ENCODE measurements at places on chromosomes 5 and 9. TPM values are rescaled to one million over a fixed set of nuclear protein-coding genes. Genes with fewer than 3 reads are reported as not detected.

The GRIA1 gene
- polyA plus RNA-seq, result 86.1 TPM

The SOX30 gene
- 0.95 TPM for polyA plus RNA-seq

The SEC24A gene
- polyA plus RNA-seq, result 6.6 TPM

The GABRA1 gene
- polyA plus RNA-seq, result 1,123 TPM

The LHX2 gene
- polyA plus RNA-seq, result not detected

The LRRC19 gene
- not detected for polyA plus RNA-seq

The GFPT2 gene
- polyA plus RNA-seq, result 7.6 TPM

The SARDH gene
- not detected for polyA plus RNA-seq

The SEMA6A gene
- 2.7 TPM for polyA plus RNA-seq

The IL13 gene
- polyA plus RNA-seq, result not detected

The ENTREP1 gene
- 3.5 TPM for polyA plus RNA-seq

The BAAT gene
- polyA plus RNA-seq, result 0.71 TPM

The HRH2 gene
- 11.5 TPM for polyA plus RNA-seq

The GCNT4 gene
- 0.45 TPM for polyA plus RNA-seq

The FAM169A gene
- polyA plus RNA-seq, result 15.5 TPM

The TIMD4 gene
- not detected for polyA plus RNA-seq

The SOHLH1 gene
- polyA plus RNA-seq, result 1.4 TPM

The DOK3 gene
- 0.44 TPM for polyA plus RNA-seq

The PCDHGA5 gene
- 2.5 TPM for polyA plus RNA-seq

The FCN2 gene
- not detected for polyA plus RNA-seq

The CEMIP2 gene
- 7.7 TPM for polyA plus RNA-seq

The SPATA31E1 gene
- not detected for polyA plus RNA-seq

The FAM193B gene
- polyA plus RNA-seq, result 9.3 TPM

Measured in Purkinje cell (primary cell).